T-helper 9 cell (primary cell): ENCODE measurements at places on chromosomes 3 and 15.

- DNase-seq, result no peak
These were observed 1.2 kb downstream of the CCDC9B start for GRCh38 chr15:40339621-40339945.

GRCh38 chr3:20637729-20638128 is 451.7 kb upstream of the SGO1 start:
- no peak for DNase-seq

DNA sequence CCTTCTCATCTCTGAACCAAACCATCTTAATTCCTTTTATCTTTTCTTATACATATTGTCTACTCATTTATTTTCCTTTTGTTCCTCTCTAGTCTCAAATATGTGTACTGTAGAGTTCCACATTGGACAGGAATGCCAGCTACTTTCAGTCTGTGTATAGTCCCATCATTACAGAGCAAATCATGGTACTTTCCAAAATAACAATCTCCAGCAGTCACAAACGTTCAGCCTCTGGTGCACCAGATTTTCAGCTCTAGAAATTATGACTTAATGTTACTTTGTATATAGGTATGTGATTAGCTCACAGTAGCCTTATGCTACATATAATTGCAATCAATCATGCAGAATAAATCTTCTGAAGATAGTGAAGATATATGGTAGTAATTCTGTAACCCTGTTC is 32.5 kb upstream of the TM4SF4 start:
- DNase-seq, result no peak

DNA sequence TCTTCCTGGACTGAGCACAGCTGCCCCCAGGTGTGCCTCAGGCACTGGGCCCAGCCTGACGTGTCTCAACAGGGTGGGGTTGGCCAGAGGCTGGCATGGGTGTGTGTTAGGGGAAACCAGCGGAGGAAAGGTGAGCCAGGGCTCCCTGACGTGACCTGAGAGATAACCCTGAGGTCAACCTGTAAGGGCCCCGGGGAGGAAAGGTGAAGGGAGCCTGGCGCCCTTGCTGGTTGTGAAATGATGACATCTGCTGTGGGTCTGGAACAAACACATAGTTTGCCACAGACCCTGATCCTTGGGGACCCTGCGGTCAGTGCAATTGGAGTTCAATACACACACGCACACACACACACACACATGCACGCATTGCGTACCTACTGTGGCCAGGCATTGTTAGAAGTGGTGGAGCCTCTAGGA is 100.2 kb upstream of the TLE3 start:
- no peak for DNase-seq

DNA sequence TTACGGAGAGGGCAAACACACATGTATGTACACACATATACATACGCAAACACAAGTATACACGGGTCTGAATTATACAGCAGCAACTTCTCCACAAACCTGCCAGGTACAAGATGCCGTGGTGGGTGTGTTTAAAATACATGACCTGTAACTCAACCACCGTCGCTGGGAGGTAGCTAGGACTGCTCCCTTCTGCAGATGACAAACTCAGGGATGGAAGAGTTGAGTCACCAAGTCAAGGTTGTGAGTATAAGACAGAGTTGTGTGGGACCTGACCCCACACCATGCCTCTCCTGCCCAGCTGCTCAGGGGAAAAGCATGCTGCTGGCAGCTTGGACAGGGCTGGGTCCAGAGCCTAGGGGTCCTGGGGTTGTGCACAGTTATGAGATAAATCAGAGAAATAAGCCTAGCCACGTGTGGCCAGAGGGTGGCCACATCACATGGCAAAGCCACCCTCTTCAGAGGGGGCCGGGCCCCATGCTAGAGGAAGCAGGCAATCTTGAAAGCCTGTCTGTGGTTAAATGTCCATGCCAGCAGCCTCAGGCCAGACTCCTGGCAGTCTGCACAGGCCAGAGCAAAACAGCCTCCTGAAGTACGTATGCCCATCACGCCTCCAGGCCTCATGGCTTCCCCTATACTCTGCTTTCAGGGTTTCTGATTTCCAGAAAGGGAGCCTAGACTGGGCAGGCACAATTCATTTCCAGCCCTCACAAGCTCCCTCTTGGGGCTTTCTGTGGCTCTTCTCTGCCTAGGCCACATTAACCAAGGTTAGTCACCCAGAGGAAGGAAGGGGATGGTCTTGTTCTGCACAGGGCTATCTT is 107.7 kb upstream of the RPL32 start:
- no peak for DNase-seq

- no peak for DNase-seq
These were observed 11.8 kb downstream of the PLXNA1 start for GRCh38 chr3:126994661-126995245.

DNA sequence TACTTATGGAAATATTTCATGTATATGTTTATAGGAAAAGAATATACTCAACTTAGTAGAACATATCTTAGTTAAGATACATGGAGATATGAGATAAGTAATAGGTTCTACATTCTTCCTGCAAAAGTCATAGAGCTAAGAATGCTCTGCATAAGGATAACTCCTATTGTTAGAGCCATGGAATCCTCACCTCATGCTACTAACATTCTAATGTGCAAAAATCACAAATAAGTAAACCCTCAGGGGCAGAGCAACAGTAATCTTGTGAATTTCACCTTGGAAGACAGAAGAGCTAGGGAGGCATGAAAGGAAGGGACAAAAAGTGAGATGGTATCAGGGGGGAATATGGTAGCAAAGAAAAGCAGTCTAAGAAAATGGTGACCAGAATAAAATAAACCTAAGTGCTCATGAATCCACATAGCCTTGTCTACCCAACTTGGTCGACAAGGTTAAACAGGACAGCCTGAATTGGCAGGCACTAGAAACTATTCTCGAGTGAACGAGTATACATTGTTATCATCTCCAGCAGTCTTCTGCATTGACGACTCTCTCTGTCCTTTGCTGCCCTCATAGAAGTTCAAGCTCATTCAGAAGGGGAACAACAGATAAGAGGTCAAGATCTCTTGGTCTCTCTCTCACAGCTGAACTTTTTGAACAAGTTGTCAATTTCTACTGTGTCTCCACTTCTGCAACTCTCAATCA is 52.8 kb downstream of the XRN1 start:
- no peak for DNase-seq

- DNase-seq, result no peak
These were observed 608.1 kb upstream of the UBE2E2 start for GRCh38 chr3:22594990-22595389.

DNA sequence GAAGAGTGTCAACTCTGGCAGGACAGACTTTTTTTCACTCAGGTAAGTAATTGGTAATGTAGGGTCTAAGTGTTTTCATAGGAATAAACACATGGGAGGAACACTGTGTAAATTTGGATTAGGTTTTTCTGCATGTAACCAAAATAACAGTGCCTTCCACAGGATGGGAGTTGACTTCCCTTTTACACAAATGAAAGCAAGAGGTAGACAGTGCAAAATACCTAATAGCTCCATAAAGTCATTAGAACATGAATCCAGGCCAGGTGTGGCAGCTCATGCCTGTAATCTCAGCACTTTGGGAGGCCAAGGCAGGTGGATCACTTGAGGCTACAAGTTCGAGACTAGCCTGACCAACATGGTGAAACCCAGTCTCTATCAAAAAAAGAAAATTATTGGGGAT is 25.5 kb upstream of the MYO1E start:
- DNase-seq, result no peak

GRCh38 chr15:90451053-90451850 is 63.2 kb downstream of the IQGAP1 start:
- no peak for DNase-seq

DNA sequence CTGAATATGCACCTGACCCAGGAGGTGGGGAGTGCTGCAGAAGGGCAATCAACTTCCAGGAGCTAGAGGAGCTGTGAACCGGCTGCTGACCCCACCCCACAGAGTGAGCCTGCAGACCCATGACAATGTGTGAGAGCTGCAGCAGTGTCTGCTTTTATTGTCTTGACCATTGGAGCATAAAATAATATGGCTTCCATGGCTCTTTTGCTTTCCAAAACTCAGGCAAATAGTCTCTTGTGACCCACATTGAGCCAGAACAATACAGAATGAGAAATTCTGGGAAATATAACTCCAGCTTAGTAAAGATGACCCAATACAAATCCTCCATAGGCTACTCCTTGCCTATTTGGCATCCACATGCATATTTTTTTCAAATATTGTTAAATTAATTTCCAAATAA is 309.6 kb downstream of the PYDC2 start:
- no peak for DNase-seq

GRCh38 chr3:85801955-85802354 is 843.2 kb downstream of the CADM2 start:
- DNase-seq, result no peak
